ENCODE measurements at places on chromosomes 1 and 21.
A peak's percentile ranks its signal among the peaks of the same experiment; 100 is the strongest.

DNA sequence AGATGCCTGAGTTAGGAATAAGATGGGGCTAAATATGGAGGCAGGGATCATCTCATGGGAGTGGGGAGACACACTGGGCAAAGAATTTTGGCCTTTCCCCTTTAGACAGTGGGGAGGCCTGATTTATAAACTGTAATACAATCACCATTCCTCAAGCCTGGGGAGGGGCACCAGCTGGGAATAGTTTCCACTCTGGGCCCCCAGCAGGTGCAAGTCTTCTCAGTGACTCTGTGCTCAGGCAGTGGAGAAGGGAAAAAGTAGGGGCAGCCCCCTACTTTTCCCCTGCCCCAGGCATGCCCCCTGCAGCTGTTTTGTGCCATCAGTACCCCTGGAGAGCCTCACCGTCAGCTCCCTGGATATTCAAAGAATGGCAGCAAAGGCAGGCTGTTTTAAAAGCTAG, 19.1 kb downstream of the COA7 start:
- DNase-seq = no peak

- DNase-seq = no peak
These were observed 357.8 kb downstream of the SIPA1L2 start for GRCh38 chr1:232271991-232272589.

DNA sequence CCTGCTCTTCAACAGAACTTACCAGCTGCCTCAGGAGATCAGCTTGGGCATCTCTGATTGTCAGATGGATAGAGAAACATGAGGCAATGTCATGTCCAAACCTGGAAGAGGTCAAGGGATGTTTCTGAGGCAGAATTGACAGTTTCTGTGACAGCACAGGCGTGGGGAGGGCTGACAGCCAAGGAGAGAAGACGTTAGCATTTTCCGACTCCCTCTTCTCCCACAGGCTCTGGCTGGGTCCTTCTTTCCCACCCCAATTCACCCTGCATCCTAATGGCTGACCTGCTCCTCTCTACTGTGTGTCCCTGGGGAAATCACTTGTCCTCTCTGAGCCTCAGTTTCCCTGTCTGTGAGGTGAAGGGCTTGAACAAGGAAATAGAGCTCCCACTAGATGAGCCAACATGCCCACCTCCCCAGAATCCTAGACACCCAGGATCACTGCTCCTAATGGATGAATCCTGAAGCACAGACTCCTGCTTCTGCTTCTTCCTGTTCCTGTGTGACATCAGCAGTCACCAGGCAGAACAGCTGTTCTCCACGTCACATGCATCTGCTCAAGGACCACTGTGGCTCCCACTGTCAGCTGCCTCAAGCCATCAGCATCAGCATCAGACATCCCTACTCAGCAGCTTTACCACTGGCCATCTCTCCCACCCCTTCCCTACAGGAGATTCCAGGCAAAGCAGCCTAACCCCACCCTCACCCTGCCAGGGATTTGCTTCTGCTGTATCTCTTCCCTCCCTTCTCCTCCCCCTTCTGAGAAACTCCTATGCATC, 408.0 kb downstream of the MATN1 start:
- DNase-seq = no peak

DNA sequence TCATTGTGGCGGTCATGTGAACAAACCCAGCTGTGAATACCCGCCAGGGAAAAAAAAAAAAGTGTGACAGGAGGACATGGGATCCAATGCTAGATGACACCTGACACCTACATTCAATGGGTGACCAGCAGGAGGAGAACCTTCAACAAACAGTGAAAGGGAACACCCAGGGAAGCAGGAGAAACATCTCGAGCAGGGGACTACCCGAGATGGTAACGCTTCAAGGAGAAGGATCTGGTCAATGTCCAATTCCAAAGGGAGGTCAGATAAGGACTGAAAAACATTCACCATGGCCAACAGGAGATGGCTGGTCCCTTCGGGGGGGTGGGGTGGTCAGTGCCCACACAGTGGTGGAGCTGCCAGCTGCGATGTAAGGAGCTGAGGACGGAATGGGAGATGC, 46.3 kb downstream of the PTPN14 start:
- no peak for DNase-seq

DNA sequence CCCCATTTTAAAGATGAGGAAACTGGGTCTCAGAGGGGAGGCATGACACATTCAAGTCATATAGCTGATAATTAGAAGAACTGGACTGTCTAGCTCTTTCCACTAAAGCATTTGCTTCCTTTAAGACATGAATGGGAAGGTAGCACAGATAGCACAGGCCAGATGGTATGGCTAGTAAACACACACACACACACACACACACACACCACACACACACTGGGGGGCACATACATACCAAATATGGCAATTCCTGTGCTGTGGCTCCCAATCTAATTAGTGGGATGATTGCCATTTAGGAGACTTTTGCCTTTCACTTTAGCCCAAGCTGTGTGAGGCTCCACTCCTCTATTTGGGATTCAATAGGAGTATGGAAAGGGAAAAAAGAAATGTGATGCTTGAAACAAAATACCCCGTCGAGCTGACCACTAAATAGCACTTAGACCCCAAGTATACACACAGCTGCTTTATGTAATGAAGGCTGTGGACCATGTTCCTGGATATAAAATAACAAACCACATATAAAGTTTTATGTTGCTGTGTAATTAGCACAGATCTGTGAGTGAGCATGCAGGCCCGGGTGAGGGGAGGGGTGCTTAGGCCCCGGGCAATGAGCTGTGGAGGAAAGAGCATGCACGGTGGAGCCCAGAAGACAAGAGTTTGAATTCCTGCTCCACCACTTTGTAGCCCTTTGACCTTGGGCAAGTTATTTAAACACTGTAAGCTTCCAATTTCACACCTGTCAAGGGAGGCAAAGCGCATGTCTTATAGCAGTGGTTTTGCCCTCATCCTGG, 6.8 kb upstream of the TRABD2B start:
- no peak for DNase-seq

GRCh38 chr21:31442339-31442738, 98.3 kb upstream of the TIAM1 start:
- no peak for DNase-seq

GRCh38 chr1:247338723-247339275, 7.1 kb upstream of the ZNF496 start:
- DNase-seq = no peak

DNA sequence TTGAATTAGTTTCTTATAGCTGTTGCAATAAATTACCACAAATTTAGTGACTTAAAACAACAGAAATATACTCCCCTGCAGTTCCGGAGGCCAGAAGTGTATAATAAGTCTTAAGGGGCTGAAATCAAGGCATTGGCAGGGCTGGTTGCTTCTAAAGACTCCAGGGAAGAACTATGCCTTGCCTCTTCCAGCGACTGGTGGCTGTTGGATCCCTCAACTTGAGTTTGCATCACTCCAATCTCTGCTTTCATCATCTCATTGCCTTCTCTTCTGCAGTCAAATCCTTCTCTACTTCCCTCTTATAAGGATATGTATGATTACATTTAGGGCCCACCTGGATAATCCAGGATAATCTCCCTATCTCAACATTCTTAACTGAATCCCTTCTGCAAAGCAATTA, 19.1 kb upstream of the MED18 start:
- DNase-seq = no peak

GRCh38 chr1:213124590-213124989, 73.5 kb downstream of the RPS6KC1 start:
- DNase-seq = no peak

GRCh38 chr21:38356883-38357625, 100.3 kb downstream of the KCNJ15 start:
- no peak for DNase-seq

GRCh38 chr1:66278260-66279021, 255.5 kb upstream of the SGIP1 start:
- DNase-seq = no peak

GRCh38 chr1:30888391-30888790, 20.2 kb downstream of the SDC3 start:
- DNase-seq = no peak

GRCh38 chr1:110200666-110201065, 9.4 kb upstream of the KCNC4 start:
- DNase-seq = no peak

- no peak for DNase-seq
These were observed 37.4 kb downstream of the DENND1B start for GRCh38 chr1:197737916-197738315.

- no peak for DNase-seq
These were observed 59.9 kb downstream of the SYT6 start for GRCh38 chr1:114093624-114094362.

GRCh38 chr1:155245163-155245524, 10.1 kb downstream of the ENTREP3 start:
- no peak for DNase-seq

GRCh38 chr1:22537441-22538139, 25.7 kb upstream of the EPHA8 start:
- no peak for DNase-seq

- DNase-seq = no peak
These were observed 10.3 kb downstream of the ADGRB2 start for GRCh38 chr1:31753707-31754349.

- DNase-seq = peak; percentile 77
These were observed at the start of gene DONSON for GRCh38 chr21:33588485-33589335. Gene DONSON, minus strand, starts transcription at chr21:33588684. Its CDS starts 43 bp downstream, at chr21:33588641.

GRCh38 chr1:233868461-233868860, 36.0 kb upstream of the SLC35F3 start:
- DNase-seq = no peak

DNA sequence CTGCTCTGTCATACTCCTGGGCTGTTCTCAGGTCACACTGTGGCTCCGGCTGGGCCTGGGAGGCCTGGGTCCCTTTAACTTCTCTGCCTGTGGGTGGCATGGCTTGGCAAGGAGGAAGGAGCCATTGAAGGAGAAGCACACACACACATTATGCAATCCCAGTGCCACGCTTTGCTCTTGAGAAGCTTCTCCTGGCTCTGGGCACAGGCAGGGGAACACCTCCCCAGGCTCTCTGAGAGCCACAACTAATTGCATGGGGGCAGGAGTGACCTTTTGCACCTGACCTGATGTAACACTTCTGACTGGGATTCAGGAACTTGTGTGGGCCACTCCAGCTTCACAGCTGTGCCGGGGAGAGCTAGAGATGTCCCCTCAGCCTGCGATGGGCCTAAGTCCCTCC, 23.1 kb downstream of the LGR6 start:
- no peak for DNase-seq

DNA sequence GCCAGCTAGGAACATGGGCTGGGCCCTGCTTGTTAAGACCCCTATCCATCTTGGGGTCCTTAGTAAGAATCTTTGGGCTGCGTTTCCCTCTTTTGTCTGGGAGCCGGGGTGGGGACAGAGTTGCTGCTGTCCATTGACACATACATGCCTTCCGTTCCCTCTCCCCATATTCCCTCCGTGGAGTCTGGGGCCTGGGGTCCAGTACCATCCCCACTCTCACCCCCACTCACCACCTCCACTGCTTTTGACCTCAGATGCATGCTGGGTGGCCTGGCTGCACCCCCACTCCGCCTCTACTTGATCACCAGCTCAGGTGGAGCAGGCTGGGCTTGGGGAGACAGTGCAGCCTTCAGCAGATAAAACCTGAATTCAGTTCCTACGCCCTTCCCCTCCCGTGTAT, 3.3 kb downstream of the RD3 start:
- DNase-seq = no peak

DNA sequence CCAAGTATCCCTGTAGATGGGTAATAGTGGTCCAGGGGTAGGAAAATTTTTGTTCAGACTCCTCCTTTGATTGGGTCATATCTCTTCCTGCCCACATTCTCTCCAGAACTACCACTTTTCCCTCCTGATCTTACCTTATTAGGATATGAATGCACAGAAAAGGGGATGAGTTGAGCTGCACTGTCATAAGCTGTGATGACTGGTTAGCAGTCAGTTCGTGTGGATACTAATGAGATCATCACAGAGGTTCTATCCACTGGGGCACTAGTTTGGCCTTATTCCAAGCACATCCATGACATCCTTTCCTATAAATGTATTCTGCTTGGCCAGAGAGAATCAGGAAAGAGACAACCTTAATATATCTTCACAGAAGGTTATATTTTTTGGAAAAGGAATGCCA, 22.1 kb upstream of the TBX15 start:
- no peak for DNase-seq

- DNase-seq = no peak
These were observed 1038.3 kb downstream of the KCNT2 start for GRCh38 chr1:195569934-195570333.

DNA sequence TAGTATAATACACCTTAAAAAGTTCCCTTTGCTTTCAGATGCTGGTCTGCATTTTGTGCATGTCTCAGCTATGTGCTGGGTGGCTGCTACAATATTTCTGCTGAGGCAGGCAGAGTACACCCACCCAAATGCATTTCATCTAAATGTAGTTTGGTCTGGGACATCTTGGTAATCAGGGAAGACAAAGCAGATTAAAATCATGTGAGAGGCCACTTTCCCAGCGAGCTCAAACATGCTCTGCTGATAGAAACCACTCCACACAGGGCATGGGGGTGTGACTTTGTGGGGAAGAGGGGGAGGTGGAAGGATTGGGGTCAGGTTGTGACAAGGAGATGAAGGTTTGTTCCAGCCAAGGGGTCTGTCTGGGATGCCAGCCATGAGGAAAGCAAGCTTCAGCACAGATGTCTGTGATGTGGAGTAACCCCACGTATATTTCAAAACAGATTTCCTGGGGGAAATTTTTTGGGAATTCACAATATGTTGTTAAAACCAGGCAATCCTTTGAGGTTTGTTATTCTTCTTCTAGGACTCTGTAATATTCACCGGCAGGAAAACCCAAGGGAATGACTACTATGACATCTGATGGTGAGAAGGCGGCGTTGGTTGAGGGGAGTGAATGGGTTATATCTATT, 255.1 kb upstream of the FGGY start:
- DNase-seq = no peak

- no peak for DNase-seq
These were observed 7.5 kb downstream of the CNN3 start for GRCh38 chr1:94919241-94920030.

GRCh38 chr21:32626621-32627196, 14.5 kb upstream of the CFAP298 start:
- no peak for DNase-seq

GRCh38 chr1:110197905-110198629, 12.0 kb upstream of the KCNC4 start:
- no peak for DNase-seq

DNA sequence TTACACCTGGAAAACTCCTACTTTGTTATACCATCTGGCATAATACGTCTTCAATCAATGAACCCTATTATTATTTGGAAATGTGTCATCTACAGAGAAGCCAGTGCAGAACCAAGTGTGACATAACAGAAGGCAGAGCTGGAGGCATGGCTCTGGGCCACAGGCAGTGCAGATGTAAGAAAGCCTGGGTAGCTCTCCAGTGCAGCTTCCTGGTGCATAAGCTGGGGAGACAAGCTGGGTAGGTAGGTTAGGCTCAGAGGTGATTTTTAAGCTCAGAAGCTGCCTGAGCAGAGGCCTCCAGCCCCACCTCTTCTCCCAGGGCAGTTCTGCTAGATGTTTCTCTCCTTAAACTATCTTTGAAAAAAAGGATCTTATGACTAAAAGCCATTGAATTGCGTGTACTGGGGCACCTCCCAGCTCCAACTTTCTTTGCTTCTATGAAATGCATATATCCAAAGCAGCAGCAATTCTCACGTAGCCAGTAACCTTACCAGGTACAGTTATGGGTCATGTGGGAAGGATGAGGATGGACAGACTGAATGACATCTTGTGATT, 30.7 kb downstream of the AKNAD1 start:
- no peak for DNase-seq

- DNase-seq = no peak
These were observed 160.2 kb downstream of the DHRS3 start for GRCh38 chr1:12457771-12458170.

Measured in activated naive CD4-positive, alpha-beta T cell (primary cell).